ENCODE measurements at places on chromosomes 2 and 18.

- no peak for DNase-seq
These were observed 134.8 kb downstream of the EIPR1 start for GRCh38 chr2:3242747-3243369.

DNA sequence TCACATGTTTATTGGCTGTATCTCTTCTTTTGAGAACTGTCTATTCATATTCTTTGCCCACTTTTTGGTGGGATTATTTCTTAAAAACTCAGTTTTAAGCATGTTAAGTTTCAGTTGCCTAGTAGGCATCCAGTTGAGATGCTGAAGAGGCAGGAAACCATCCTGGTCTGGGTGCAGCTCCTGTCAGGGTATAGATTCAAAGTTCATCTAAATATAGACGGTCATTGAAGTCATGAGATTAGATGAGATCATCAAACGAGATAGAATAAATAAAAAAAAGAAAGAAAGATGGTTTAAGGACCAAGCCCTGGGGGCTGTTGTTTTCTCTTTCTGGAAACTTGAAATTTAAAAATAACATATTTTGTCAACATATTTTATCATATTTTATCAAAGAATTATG lies 9.2 kb upstream of the DNAH7 start:
- DNase-seq, result no peak

DNA sequence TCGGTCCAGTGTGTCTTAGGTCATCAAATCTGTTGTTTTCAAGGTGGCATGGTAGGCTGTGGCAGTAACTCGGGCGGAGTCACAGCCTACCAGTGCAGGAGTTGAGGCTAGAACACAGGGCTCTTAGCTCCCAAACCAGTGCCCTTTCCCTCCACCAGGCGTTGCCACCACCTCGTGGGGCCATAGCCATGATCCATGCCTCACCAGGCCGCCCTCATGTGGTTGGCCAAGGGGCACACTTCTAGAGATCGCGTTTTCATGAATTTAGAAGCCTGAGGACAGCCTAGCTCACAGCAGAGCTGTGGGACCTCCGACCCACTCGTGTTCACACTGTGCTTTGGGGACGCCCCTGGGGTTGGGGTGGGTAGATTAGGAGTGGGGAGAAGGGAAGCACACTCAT lies 10.6 kb downstream of the SEC11C start:
- DNase-seq, result no peak

- DNase-seq, result no peak
These were observed 44.6 kb downstream of the SCN7A start for GRCh38 chr2:166449439-166449838.

DNA sequence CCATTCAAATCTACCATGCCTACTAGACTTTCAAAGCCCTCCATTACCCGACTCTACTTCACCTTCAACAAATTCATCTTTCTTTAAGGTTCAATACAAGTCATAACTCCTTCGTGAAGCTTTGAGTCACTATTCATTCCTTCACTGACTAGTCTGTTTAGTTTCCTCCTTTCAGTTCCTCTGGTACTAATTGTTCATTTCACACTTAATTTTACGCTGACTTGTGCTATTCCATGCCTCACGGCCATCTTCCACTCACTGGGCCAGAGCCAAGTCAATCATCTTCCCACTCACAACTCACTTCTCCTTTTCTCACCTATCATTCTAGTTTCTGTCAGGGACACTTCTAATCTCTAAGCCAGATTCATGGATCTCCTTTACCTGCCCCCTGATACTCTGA lies 136.2 kb downstream of the MTX2 start:
- DNase-seq, result no peak

DNA sequence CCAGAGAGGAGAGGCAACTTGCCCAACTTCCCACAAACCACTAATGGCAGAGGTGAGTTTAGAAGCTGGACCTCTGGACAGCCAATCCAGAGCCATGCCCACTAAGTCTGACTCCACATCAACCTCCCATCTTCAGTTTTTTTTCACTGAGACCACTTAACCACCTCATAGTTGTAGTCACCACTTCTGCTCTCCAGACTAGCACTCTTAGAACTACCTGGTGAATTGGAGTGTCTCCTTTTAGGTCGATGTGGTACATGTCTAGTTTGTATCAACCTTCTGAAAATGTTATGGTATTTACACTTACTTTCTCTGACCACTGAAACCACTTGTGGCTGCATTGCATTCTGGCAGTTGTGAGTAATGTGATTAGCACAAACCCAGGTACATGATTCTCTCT lies 743.6 kb upstream of the FANCL start:
- no peak for DNase-seq

DNA sequence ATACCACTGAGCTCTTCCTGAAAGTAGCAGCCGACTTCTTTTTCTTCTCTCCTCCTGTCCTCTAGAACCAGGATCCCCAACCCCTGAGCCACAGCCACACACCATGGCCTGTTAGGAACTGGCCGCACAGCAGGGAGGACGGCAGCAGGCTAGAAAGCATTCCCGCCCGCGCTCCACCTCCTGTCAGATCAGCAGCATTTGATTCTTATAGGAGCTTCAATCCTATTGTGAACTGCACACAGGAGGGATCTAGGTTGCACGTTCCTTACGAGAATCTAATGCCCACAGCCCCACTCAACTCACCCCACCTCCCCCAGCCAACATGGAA lies 179.1 kb upstream of the SH3BP4 start:
- DNase-seq, result no peak

GRCh38 chr2:241692448-241692847 lies 5.8 kb upstream of the DTYMK start:
- DNase-seq, result no peak

DNA sequence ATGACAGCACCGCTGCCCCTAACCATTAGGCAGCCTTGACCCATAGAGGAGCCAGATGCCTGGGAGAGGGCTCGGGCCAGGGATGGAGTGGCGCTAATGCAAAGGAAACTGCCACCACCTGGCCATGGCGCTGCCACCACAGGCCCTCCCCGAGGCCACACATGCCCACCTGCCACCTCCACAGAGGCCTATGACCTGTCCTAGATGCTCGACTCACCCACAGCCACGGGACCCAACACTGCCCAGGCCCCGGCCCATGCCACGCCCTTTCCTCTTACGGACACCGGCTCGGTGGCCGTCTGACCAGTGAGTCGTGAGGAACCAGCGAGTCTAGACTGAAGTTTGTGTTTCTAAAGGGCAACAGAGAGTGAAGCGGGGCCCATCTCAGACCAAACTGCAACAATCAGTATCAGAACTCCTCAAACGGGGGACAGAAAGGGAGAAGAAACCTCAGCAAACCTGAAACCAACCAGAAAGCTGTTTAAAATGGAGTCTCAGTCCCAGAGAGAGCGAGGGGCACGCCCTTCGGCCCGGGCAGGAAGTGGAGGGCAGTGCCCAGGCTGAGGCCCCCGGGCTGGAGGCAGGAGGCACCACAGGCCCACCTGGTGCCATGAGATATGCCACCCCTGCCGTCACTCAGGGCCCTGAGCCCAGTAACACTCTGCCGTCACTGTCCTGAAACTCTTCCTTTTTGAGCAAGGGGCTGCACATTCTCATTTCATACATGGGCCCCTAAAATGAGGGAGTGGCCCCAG lies 711 bp downstream of the GPR17 start:
- DNase-seq, result no peak

DNA sequence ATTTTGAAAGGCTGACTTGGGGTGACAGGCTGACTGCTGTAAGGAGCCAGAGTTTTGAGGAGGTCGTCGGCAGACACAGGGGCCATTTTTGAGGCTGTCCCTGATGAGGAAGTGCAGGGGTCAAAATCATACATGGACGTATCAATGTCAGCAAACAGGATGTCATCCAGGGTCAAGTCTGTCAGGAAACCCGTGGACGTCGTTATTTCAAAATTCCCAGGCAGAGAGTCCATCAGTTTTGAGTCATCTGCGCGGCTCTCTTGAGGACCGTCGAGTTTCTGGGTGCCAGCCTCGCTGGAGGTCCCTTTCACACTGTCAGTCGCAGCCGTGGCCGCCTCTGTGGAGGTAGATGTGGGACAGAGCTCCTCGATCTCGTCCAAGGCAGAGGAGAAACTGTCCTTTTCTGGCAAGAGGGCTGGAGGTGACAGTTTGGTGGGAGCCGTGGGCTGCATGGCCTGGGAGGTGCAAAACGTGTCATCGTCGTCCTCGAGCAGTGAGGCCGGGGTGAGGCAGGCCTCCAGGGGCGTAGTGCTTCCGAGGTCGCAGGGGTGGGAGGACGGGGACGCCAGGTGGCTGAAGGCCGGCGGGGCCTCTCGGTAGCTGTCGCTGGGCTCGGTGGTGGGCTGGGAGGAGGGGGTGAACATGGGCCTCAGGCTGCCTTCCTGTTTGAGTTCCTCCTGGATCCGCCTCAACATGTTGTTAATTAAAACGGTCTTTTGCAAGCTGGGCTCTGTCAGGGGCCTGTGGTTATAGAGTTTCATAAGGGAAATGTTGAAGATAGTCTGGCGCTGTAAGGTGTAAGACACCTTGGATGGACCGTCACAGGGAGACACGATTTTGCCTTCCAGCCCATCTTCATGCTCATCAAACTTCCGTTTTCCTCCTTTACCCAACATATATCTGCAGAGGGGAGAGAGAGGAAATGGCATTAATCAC lies 17.5 kb downstream of the SERTAD2 start:
- DNase-seq, result no peak

GRCh38 chr2:88226754-88227153 lies 56.6 kb downstream of the THNSL2 start:
- DNase-seq, result no peak

- no peak for DNase-seq
These were observed 43.9 kb upstream of the NEMP2 start for GRCh38 chr2:190578158-190579057.

DNA sequence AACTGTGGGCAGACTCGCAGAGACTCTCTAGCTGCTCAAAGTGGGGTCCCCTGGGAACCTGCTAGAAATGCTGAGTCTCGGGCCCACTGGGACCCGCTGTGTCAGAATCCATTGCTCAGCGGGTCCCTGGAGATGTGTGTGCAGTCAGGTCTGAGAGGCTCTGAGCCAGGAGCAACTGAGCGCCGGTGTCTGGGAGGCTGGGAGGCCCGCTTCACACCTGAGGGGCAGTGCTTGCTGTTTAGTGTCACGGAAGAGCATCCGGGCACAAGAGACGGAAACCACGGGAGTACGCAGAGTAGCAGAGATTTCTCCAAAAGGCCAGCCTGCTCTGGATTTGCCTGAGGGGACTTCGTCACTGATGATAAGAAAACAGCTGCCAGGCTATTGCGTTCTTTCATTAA lies 70.1 kb downstream of the EDAR start:
- DNase-seq, result no peak

- no peak for DNase-seq
These were observed 269.4 kb upstream of the LRRTM1 start for GRCh38 chr2:80573950-80574349.

DNA sequence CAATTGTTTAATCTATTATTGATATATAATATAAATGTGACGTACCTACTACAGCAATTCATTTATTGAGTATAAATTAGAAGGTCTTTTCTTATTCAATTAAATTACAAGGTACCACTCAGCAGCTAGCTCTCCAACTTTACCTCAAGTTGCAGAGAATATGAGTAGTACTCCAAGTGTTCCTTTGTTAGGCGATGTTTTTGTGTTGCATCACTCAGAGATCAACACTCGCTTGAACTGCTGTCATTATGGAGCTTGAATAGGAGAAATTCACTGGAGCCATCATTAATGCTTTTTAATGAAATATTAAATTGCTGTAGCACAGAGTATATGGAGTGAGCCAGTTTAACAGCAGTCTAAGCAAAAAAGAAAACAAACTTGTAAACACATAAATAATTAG lies 320.0 kb downstream of the FSIP2 start:
- no peak for DNase-seq

GRCh38 chr2:237695201-237695780 lies 67.9 kb downstream of the LRRFIP1 start:
- no peak for DNase-seq

- no peak for DNase-seq
These were observed 571.2 kb upstream of the ZEB2 start for GRCh38 chr2:145090841-145091761.

DNA sequence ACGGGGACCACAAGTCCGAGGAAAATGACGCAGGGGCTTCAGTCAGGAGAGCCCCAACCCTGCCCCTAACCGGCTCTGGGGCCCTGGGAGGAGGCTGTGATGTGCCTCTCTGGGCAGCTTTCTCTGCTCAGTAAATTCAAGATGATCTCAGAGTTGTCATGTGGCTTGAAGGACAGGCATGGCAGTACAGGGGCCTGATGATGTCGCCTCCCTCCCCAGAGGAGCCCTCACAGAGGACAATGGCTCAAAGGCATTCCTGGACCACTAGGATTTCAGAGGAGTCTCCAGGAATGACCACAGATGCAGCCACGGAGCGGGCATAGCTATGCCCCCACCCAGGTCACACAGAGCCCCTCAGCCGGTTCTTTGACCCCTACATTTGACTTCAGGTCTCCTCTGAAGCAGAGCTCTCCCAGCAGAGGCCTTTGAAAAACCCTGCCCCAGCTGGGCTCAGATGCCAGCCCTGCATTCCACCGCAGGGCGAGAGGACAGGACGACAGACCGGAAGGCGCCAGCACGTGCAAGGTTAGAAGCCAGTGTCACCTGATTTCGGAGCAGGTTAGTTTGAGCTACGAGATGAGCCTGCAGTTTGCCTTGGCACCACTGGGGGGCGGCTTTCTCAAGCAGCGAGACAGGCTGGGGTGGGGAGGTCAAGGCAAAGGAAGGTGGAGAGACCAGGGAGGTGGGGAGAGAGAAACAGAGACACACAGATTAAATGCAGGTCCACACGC lies 39.2 kb downstream of the BIN1 start:
- no peak for DNase-seq

DNA sequence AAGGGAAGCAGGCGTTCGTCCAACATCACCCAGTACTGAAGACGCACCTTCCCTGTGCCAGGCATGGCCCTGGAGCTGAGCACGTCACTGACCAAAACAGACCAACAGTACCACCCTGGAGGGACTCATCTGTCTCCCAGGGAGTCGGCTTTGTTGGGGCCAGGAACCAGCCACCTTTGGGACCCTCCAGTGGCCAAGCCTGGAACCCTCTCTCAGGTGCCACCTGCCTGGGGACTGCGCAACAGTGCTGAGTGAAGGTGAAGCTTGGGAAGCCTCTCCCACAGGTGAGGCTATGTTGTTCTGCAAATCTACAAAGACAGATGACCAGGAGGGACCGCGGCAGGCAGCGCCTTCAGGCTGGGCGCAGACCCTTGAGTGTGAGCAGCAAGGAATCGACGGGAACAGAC lies 91.4 kb upstream of the OTOS start:
- no peak for DNase-seq

- DNase-seq, result no peak
These were observed 707 bp downstream of the KRCC1 start for GRCh38 chr2:88054782-88055370.

DNA sequence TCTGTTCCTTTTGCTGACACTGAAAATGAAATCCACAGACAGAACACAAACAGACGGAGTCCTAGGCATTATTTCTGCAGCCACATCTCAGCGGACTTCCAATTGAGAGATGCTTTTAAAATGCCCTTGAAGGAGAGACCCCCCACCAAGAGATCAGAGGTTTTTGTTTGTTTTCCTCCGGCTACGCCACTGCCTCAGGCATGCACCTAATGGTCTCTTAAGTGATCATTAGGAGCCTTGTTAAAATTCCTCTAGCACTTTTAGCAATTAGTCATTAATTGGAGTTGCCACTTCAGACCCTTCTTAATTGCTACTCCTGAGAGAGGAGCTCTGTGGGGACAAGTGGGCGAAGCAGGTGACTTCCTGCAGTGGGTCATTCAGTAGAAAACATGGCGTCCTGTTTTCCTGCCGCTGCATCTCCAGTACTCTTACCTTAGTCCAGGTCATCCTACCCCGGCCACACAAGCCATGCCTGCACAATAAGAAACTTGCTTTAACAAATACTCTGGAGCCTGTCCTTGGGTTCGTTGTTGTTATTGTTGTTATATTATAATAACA lies 257.7 kb upstream of the CHAC2 start:
- DNase-seq, result no peak

Data from cortex of kidney (tissue), 1 donor.